ENCODE measurements at places on chromosomes 2 and 18. TPM values are rescaled to one million over a fixed set of nuclear protein-coding genes. Genes with fewer than 3 reads are reported as not detected.

PRSS56 gene
- not detected for total RNA-seq

XIRP2 gene
- total RNA-seq: under 0.01 TPM

ZNF385B gene
- not detected for total RNA-seq

SCN9A gene
- 2.6 TPM for total RNA-seq

PLEKHA3 gene
- 7.8 TPM for total RNA-seq

CCDC195 gene
- not detected for total RNA-seq

RNF125 gene
- total RNA-seq: 0.35 TPM

CROCC2 gene
- 0.12 TPM for total RNA-seq

ZEB2 gene
- 187 TPM for total RNA-seq

CYP27A1 gene
- 25.6 TPM for total RNA-seq

GLB1L gene
- 8.4 TPM for total RNA-seq

GALR1 gene
- under 0.01 TPM for total RNA-seq

CGREF1 gene
- total RNA-seq: 15.8 TPM

REG3A gene
- total RNA-seq: not detected

SKA1 gene
- total RNA-seq: 3.5 TPM

UGT1A3 gene
- not detected for total RNA-seq

TMEM163 gene
- total RNA-seq: 0.08 TPM

NEU2 gene
- not detected for total RNA-seq

RAPGEF4 gene
- 0.90 TPM for total RNA-seq
